Neural crest cell (in vitro differentiated cells): ENCODE measurements at places on chromosomes 16 and 17. TPM values are rescaled to one million over a fixed set of nuclear protein-coding genes. Genes with fewer than 3 reads are reported as not detected.

SYNGR3 gene
- total RNA-seq: 2.1 and 2.2 TPM in 2 replicates

DNA sequence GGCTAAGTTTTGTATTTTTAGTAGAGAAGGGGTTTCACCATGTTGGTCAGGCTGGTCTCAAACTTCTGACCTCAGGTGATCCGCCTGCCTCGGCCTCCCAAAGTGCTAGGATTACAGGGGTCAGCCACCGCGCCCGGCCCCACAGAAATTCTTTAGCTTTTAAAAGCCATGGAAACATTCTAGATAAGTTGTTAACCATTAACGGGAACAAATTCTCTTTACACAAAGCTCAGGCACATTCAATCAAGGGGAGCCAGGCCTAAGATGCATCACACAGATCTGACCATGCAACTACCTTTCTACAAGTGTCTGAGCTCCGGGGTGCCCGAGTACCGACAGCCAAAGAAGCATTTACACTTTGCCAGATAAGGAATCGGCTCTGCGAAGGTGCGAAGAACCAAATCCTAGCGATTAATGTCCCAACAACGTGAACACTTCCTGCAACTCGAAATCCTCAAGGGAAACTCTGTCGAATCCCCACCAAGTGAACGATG is 1.0 kb downstream of the EMC8 start:
- no peak for DNase-seq

DNA sequence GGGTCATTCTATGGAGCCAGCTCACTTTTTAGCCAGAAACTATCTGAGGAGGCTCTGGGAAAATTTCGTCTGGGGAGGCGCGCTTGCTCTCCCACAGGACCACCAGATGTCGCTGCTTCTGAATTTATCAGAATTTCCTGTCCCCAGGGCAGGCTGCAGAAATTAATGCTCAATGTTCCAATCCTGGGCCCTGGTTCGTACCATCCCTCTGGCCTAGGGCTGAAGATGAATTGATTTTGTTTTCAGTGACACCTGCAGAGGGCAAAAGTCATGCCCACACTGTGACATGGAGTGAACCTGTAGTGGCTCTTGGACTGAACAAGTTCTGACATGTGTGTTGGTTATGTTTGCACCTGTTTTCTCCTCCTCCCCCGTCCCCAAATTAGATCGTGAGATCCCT is 482.6 kb downstream of the NPIPA7 start:
- DNase-seq: peak; percentile 72

GRCh38 chr16:14004031-14004728 is 66.9 kb upstream of the MRTFB start:
- no peak for DNase-seq

CCDC144A gene
- 1.3 and 1.6 TPM in 2 replicates for total RNA-seq

- no peak for DNase-seq
These were observed 31.5 kb upstream of the CRYBA1 start for GRCh38 chr17:29215174-29215573.

DNA sequence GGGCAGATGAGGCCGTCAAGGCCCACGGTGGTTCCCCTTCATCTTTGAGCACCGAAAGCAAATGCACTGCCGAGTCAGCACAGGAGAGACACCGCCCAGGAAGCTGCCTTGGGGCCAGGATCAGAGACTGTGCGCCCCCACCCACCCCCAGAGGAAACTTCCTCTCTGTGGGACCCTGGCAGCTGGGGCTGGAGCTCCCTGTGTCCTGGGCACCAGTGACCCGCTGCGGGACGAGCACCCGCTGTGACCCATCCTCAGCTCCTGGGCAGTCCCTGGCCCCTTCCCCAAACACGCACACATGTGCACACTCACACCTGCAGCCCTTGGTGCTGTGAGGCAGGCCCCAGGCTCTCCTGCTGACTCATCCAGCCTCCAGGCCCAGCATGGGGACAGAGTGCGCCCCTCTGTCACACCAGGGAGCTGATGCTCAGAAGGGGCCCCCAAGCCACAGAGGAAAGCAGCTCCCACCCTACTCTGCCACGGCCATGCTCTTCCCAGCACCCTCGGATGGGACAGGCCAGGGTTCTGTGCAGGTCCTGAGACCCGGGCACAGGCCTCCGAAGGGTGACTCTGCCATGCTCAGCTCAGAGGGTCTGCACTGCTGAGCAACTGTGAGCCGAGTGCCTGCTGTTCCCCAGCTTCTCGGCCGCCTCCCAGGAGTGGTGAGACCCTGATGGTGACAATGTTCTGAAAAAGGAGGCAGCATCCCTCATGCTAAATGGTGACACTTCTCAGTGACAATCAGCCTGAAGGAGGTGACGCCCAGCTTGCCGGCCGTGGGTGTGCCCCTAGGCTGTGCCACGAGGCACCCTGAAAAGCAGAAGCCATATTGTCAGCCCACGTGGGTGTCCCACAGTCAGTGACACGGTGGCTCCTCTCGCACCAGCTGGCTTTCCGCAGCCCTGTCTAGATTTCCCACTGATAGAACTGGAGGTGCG is 3.6 kb downstream of the PIEZO1 start:
- DNase-seq: no peak

GRCh38 chr16:73601911-73602310 is 554.0 kb upstream of the ZFHX3 start:
- no peak for DNase-seq

DNA sequence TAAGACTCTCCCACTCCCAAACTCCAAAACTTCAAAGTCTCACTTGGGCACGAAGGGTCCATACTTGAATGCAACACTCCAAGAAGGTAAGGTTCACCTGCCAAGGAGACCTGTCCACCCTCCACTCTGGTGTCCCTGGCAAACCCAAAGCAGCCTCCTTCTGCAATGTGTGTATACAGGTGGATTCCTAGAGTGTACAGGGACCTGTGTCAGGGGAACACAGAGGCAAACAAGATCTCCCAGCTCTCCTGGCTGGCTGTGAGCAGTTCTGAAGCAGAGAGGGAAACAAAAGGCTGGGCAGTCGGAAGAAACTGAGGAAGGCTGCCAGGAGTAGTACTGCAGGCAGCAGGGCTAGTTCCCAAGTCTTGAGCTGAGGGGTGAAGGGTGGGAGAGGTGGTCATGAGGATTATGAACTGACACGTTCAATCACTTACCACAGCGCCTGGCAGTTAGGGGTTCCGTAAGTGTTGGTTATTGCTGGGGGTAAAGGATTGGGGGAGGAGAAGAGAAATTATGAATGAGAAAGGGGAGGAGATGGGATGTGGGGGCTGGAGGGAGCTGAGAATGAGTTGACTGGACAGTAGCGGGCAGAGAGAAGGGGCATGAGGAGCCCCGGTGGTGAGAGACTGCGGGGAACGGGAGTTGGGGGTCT is 795 bp downstream of the KCTD13 start:
- DNase-seq: no peak

EFCAB5 gene
- total RNA-seq: 0.30 and 0.86 TPM in 2 replicates

GRCh38 chr16:55207693-55208428 is 116.1 kb upstream of the IRX6 start:
- DNase-seq: no peak

DNA sequence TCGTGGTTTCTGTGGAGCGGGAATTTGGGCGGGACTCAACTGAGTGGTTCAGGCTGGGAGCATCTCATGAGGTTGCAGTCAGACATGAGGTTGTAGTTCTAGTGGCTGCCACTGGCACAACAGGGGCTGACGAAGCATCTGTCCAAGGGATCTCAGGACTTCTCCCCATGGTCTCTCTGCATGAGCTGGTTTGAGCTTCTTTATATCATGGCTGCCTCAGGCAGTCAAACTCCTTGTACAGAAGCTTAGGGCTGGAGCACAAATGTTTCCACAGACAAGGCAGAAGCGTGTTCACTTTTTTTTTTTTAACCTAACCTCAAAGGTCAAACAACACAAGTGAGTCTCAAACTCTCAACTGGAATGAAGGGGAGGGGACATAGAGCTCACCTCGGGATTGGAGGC is 243.3 kb downstream of the MSI2 start:
- DNase-seq: no peak

GRCh38 chr17:9647014-9647413 is 1.7 kb downstream of the USP43 start:
- DNase-seq: no peak

CRYBA1 gene
- total RNA-seq: 1.9 and 2.4 TPM in 2 replicates

DNA sequence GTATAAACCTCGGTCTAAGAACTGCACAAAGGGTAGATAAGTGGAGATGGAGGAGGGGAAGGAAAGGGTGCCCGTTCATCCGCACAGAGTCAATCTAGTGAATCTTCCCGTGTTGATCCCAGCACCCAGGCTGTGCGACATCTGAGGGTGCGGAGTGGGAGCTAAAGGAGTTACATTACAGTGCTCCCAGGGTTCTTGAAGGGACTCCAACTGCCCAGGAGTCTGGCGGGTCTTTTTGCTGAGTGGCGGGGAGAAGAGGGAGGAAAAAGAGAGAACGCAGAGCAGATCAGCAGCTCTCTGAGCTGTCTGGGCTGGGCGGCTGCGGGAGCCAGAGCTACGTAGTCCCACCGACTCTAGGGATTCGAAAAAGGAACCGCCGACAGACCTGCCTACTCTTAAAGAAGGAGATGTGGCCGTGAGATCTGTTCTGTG is 1.6 kb upstream of the CA10 start:
- no peak for DNase-seq

KRT33B gene
- total RNA-seq: not detected in 2 replicates

OR3A3 gene
- not detected in 2 replicates for total RNA-seq
